NT2/D1 (cell line): ENCODE measurements at places on chromosomes 16 and 17.

DNA sequence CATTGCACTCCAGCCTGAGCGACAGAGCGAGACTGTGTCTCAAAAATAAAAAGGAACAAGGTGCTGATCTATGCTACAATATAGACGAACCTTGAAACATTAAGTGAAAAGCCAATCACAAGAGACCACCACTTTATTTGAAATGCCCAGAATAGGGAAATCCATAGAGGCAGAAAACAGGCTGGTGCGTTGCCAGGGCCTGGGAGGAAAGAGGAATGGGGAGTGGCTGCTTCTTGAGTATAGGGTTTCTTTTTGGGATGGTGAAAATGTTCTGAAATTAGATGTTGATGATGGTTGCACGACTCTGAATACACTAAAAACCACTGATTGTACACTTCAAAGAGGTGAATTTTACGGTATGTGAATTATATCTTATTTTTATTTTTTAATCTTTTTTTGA is 20.3 kb upstream of the GLIS2 start:
- DNase-seq, result no peak

DNA sequence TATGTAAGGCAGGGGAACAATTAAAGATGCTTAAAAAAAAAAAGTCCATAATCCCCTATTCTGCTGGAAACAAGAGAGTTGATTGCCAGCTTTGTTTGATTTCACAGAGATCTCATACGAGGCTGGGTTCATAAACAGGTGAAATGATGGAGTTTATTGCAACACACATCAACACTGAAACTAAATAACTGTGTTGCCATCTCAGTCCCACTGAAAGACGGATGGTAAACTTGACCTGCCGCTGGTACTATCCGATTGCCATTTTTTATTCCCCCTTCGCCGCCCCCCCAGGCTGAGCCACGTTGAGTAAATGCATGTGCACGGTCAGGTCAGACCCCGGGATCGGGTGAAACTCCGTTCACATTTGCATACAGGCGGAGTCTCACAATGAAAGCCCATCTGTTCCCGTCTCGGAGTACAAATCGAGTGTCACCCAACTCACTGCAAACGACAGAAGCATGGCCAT is 119.2 kb downstream of the SKAP1 start:
- no peak for DNase-seq

DNA sequence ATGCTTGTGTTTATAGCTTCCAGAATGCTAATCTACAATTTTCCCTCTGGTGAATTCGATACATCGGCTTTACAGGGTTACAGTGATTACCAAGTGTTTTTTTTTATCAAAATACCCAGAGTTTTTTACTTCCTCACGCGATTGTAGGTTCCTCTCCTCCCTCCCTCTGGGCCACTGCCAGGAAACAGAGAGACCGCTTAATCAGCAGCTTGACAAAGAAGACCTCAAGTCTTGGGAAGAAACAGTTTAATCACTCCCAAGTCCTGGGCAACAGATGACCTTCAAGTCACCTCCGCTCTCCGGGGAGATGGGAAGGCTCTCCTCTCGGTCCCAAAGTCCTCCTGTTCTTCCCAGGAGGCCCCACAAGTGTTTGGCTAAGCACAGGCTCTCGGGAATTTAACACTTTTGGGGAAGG is 23.5 kb downstream of the SMTNL2 start:
- DNase-seq, result no peak

GRCh38 chr17:49633250-49633649 is 44.6 kb downstream of the SPOP start:
- no peak for DNase-seq

- no peak for DNase-seq
These were observed 109.2 kb downstream of the ZNF778 start for GRCh38 chr16:89326721-89327120.

DNA sequence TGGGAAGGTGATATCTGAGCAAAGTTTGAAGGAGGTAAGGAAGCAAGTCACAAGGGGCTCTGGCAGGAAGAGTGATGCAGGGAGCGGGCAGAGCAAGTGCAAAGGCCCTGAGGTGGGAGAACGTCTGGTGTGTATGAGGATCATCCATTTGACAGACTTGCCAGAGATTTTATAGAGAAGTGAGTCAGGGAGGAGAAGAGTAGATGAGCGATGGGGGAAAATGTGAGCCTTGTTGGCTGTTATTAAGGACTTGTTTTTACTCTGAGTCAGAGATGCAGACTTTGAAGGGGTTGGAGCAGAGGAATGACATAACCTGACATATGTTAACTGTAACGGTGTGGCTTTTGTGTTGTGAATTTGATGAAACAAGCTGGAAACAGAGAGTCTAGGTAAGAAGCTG is 3.5 kb upstream of the CLEC10A start:
- DNase-seq, result no peak

- DNase-seq, result no peak
These were observed 120.2 kb upstream of the HAS3 start for GRCh38 chr16:68985268-68985667.

DNA sequence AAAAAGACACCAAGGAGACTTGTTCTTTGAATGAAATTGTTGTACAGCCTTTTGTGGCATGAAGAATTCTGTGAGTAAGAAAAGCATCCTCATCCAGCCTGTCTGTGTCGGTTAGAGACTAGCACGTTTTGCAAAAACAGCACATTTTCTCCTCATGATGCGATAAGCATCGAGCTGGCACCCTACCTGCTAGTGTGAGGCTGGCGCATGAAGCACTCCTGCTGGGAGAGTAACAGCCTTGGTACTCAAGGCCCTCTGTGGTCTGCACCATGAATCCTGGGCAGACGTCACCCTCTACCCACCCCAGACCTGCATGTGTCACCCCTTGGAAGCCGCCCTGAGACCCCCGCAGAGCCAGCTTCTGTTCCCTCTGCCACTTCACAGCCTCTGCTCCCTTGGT is 92.6 kb upstream of the TMEM132E start:
- no peak for DNase-seq

DNA sequence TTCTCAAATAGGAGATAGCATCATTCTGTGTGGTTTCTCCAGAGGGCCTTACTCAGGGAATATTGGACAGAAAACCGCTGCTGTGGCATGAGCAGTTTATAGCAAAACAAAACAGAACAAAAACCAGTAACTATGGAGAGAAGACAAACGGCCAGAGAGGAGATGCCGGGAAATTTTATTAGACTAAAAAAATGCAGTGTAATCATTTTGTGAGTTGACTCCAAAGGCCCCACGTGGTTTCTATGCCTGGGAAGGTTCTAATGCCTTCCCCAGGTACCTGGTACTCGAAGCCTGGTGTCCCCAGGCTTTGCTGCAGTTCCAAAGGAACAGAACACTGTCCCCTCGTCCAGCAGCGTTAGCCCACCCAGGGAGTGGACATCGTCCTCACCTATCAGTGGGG is 12.9 kb upstream of the CACNG5 start:
- no peak for DNase-seq

DNA sequence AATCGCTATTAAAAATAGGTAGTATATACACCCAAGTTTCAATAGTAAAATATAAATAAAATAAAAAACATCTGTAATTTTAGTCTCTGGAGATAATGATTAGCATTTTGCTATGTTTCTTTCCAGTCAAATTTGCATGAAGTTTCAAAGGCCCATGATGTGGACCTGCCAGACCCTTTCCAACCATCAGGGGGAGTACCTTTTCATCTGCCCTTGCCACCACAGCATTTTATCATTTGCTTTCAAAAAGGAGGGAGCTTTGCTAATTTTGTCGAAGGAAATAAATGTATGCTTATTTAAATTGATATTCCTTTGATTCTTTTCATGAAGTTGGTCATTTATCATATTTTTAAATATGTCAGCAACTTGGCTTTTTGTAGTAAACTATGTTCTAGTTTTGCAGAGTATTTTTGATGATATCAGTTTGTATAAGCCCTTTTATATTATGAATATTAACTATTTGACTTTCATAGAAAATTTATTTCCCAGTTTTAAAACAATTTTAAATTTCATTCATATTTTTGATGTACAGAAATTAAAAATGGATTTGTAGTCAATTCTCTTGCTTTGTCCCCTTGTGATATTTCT is 115.2 kb upstream of the NETO2 start:
- peak; percentile 11 for DNase-seq

GRCh38 chr16:25692742-25693508 is 1.2 kb downstream of the HS3ST4 start:
- DNase-seq, result no peak

DNA sequence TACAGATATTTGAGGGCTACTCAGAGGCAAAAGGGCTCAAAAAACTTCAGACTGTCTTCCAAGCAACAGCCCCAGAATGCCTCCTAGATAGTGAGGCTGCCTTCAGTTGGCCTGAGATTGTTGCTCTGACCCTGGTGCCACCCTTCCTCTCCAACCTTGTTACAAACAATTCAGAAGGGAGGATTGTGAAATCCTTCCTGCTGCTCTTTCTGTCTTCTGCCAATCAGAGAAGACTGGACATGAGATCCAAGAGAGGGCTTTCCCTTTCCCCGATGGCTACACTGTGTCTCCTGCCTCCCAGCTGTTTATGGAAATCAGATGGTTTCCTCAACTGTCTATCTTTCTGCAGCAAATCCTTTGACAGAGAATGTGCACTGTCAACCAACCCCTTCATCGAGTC is 419.9 kb downstream of the CDH13 start:
- DNase-seq, result no peak

GRCh38 chr16:58236231-58236690 is 38.4 kb upstream of the CSNK2A2 start:
- DNase-seq, result peak; percentile 80

GRCh38 chr17:8835106-8835505 is 32.4 kb downstream of the PIK3R6 start:
- no peak for DNase-seq

DNA sequence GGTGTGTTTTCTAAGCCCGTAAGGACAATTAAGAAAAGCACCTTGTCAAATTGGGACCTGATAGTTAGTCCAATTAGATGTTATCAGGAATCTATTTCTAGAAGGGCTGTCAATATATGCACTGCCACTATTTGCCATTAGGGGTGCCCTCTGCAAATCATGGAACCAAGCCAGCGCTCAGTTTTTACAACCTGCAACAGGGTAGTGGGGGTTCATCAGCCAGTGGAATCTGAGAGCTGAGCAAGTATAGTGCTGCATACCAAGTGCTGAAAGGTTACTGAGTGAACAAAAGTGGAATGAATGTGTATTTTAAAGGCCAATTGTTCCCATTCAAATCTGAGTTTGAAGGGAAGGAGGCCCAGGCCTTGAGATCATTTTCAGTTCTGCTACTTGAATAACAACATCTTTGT is 10.4 kb downstream of the PRR11 start:
- DNase-seq, result peak; percentile 61

- DNase-seq, result peak; percentile 55
These were observed 2.6 kb downstream of the NOG start for GRCh38 chr17:56595831-56596690.

DNA sequence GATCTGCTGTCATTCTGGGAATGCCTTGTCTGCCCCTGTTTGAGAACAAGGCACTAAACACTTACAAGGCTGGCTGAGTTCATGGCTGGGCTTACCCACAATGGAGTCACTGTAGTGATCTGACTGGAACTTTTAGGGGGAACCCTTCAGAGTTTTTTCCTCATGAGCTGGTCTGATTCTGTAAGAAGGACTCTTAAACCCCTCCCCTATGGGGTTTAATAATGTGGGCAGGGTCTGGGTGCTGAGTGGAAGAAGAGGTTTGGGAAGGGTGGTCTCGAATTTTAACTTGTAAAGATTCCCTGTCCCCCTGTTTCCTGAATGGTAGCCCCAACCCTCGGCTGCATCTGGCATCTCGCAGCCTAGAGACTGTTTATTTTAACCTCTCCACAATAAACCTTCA is 30.6 kb downstream of the OSBPL7 start:
- no peak for DNase-seq

DNA sequence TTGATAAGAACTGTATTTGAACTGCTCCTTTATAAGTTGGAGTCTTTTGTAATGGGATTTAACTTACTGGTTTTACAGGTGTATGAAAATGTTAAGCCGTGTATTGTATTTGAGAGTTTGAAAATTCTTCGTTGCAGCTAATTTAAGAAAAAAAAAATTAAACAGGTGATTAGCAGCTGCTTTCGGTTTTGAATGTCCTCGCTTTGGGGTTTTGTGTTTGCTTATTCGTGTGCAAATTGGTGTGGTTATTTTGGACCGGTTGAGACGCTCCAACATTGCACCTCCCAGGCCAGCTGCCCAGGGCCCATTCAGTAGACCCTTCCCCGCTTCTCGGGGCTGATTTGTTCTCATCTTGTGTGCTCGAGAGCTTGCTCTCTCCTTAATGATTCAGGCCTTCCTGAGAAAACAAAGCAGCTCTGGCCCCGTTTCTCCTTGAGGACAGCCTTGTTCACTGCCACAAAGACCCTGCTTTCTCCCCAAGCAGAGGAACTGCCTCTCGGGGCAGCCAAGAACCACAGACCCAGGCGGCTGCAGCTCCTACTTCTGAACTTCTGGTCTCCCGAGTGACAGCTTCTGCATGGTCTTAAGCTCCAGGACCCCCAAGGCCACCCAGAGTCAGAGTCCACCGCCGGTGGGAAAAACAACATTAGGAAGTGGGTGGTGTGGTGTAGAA is 100.5 kb downstream of the MSI2 start:
- DNase-seq, result peak; percentile 13

DNA sequence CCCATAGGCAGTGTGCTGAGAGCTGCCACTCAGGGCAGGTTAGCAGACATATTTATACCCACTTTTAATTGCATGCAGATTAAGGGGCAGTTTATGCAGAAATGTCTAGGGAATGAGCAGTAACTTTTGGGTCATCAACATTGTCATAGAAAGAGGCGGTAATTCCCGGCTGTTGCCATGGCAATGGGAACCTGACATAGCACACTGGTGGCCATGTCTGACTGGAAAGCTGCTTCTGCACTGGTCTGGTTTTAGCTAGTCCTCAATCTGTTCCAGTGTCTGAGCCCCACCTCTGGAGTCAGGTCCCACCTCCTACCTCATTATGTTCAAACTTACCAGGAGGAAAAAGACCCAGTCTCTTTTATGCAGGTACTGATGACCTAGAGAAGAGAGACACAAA is 31.5 kb upstream of the TNRC6C start:
- DNase-seq, result no peak

- DNase-seq, result no peak
These were observed 89.8 kb downstream of the C16orf95 start for GRCh38 chr16:87227296-87227951.

DNA sequence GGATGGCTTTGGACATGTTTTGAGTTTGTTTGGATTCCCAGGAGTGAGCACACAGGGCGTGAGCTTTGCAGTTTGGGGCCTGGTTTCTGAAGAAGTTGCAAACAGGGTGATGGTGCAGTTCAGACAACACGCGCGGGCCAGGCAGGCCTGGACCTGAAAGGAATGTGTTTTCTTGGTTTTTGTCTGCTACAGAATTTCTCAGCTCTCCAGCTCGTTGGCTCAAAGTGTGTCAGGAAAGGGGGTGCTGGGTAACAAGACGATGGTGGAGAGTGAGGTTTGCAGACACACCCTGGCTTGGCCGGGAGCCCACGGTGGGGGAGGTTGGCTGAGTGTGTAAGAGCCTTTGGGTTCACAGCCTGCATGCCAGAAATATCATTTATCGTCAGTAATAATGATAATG is 82.3 kb downstream of the CMIP start:
- DNase-seq, result no peak
